ENCODE measurements at places on chromosomes 3 and 15. TPM values are rescaled to one million over a fixed set of nuclear protein-coding genes. Genes with fewer than 3 reads are reported as not detected.
A peak's percentile ranks its signal among the peaks of the same experiment; 100 is the strongest.

The CFAP92 gene
- total RNA-seq = 0.37 TPM

The TPM1 gene
- 13.5 TPM for total RNA-seq

The GABRA5 gene
- total RNA-seq = not detected

DNA sequence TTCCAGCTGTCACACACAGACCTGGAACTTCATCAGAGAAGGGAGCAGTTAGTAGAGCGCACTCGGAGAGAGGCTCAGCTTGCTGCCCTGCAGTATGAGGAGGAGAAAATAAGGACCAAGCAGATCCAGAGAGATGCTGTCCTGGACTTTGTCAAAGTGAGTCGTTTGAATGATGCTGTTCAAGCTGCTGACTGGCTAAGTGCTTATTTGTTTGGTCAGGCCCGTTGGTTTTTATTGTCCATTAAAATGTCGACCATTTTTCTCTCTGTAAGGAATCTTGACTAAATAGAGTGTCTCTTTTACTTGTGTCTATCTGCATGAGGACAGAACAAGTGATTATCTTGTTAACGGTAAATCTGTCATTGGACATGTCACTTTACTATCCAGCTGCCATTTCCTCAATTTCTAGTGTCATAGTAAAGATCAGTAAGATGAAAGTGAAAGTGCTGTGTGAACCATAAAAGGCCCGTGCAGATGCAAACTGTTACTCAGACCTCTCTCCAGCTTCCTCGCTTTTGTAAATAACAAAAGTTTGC is 56.9 kb downstream of the LRCH3 start:
- no peaks in the 10 kb centered on the region for H3K27me3 ChIP-seq
- H3K4me1 ChIP-seq = peaks cover 25% of the 10 kb centered on the region
- peak overlapping the region; percentile 63 for H3K4me3 ChIP-seq
- peaks cover 69% of the 10 kb centered on the region for H3K36me3 ChIP-seq
- peak overlapping the region; percentile 74 for H3K27ac ChIP-seq

DNA sequence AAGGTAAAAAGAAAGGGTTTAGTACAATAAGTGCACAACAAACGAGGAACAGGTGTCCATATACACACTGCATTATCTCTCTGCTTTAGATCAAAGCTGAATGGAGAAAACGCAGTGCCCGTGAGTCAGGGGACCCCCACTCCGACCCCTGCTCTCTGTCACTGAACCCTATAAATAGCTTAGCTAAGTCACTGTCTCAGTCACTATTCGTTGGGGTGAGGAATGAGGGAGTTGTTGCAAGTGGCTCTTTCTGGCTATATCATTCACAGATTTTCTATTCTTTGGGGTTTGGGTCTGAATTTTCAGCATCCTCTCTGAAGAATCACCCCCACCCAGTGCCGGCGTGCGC is 458 bp upstream of the STAC start:
- peaks cover 35% of the 10 kb centered on the region for H3K27me3 ChIP-seq
- no peak overlapping the region for H3K27ac ChIP-seq
- H3K4me3 ChIP-seq = no peak overlapping the region
- H3K36me3 ChIP-seq = no peaks in the 10 kb centered on the region
- no peak for DNase-seq

DNA sequence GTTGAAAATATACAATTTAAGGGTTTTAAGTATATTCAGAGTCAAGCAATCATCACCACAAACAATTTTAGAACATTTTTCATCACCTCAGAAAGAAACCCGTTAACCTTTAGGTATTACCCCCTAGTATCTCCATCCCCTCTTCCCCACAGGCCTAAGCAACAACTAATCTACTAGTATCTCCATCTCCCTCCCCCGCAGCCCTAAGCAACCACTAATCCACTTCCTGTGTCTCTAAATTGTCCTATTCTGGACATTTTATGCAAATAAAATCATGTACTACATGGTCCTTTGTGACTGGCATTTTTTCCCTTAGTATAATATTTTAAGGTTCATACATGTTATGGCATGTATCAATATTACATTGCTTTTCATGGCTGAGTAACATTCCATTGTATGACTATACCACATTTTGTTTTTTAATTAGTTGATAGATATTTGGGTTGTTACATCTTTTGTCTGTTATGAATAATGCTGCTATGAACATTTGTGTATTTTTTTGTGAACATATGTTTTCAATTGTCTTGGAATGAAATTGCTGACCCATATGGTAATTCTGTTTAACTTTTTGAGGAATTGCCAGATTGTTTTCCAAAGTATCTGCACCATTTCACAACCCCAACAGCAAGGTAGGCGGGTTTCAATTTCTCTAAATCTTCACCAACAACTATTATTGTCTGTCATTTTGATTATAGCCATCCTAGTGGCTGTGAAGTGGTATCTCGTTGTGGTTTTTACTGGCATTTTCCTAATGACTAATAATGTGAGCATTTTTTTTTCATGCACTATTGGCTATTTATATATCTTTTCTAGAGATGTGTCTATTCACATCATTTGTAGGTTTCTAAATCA is 215.6 kb upstream of the CD96 start:
- DNase-seq = no peak
- no peak overlapping the region for H3K27ac ChIP-seq
- peaks cover 6% of the 10 kb centered on the region for H3K36me3 ChIP-seq
- H3K4me1 ChIP-seq = peaks cover 33% of the 10 kb centered on the region

GRCh38 chr15:46576646-46577395 is 942.0 kb downstream of the SQOR start:
- H3K4me1 ChIP-seq = no peaks in the 10 kb centered on the region
- no peak for DNase-seq
- no peak overlapping the region for H3K4me3 ChIP-seq
- H3K27ac ChIP-seq = no peak overlapping the region

GRCh38 chr3:25472731-25473130 is 44.7 kb downstream of the RARB start:
- H3K4me1 ChIP-seq = no peaks in the 10 kb centered on the region
- no peak for DNase-seq
- peaks cover 2% of the 10 kb centered on the region for H3K27me3 ChIP-seq
- no peak overlapping the region for H3K4me3 ChIP-seq
- H3K27ac ChIP-seq = no peak overlapping the region

DNA sequence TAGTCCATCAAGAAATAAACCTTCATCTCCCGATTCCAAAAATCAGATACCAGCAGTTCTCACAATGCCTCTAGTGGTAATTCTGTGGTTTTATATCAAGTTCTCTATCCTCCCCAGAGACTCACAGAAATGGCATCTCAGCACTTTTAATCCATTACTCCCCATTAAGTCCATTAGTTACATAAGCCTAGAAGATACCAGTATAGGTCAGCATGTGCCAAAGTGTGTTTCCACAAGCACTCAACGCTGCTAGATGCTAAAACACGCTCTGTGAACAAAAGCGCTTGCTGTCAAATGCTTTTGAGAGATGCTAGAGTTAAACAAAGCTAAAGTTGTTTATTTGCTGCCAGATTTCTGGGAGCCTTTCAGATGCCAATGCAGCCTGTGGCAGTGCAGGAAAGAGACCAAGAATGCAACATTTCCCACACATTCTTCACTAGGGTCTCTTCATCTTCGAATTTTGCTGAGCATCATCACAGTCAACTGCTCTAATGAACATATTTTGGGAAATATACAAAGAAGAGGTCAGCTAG is 918.8 kb upstream of the CFAP20DC start:
- no peak for DNase-seq
- no peaks in the 10 kb centered on the region for H3K27me3 ChIP-seq
- no peak overlapping the region for H3K27ac ChIP-seq
- peaks cover 8% of the 10 kb centered on the region for H3K4me1 ChIP-seq
- H3K4me3 ChIP-seq = no peak overlapping the region

DNA sequence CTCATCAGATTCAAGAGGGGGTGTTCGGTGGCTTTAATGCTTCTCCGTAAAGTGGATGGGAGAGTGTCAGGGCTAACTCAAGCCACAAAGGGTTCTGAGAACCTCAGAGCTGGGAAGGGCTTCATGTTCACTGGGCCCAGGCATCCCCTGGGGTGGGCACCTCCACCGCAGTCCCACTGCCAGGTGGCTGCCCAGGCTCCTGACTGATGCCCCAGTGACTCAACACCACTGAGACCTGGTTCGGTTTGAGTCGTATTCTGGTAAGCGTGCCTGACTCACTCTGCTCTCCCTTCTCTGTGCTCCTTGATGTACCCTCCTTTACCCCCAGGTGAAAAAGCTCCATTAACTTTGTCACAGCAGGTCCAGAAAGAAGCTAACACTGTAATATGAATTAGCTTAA is 304.6 kb downstream of the RPLP1 start:
- peak overlapping the region; percentile 53 for H3K27ac ChIP-seq
- no peak for DNase-seq
- H3K4me3 ChIP-seq = peak overlapping the region; percentile 35
- no peaks in the 10 kb centered on the region for H3K27me3 ChIP-seq

DNA sequence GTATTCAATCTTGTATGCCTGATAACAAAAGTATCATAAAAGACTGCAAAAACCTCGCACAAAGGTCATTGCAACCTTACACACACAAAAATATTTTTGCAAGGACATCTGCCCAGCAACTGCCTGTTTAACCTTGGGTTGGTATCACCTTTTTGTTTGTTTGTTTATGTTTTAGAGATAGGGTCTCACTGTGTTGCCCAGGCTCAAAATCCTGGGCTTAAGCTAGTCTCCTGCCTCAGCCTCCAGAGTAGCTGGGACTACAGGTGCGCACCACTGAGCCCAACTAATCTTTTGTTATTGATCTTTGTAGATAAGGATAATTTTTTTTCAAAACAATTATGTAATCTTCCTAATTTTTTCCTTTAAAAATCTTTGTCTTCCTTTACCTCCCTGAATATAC is 54.2 kb downstream of the SPTSSB start:
- no peak for DNase-seq
- no peaks in the 10 kb centered on the region for H3K36me3 ChIP-seq

Data from activated T-helper 2 cell treated with anti-CD3 and anti-CD28 coated beads, Interferon-gamma antibody, Interleukin-2, Interleukin-4, amounts not matched to agents 10 μg/mL and 5 μg/mL and 100 μg/mL, durations not matched to agents 14 hours and 24 hours and 36 hours (primary cell).